ENCODE measurements at places on chromosomes 3 and 15.

DNA sequence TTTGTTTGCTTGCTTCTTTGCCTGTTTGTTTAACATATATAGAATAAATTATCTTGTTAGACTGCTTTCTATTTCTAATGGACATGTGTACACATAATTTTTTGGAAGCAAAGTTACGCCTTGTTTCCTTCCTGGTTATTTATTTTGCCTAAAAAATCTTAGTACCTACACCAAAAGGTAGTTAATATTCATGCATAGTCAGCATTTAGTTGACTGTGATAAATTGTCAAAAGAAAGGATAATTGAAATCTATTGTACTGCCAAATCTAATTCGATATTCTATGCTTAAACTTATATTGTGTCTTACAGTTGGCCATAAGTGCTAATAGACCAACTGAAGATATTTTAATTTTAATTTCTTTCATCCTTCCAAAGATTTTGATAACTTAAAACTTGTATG lies 233.9 kb upstream of the ARL6 start:
- no peak for DNase-seq

DNA sequence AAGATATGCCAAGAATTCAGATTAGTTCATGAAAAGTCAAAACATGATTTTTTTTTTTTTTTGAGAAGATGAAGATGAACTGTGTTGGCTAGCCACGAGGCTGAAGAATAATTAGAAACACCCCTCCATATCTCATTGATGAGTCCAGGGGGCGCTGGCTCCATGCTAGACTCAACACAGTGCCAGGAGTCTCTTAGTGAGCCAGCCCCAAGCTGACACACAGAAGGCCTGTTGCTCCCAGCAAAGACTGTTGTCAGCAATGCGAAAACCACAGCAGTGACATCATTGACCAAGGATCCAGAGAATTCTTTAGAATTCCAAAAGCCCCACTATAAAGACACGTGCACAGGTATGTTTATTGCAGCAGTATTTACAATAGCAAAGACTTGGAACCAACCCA lies 185.2 kb downstream of the ANXA2 start:
- DNase-seq, result no peak

DNA sequence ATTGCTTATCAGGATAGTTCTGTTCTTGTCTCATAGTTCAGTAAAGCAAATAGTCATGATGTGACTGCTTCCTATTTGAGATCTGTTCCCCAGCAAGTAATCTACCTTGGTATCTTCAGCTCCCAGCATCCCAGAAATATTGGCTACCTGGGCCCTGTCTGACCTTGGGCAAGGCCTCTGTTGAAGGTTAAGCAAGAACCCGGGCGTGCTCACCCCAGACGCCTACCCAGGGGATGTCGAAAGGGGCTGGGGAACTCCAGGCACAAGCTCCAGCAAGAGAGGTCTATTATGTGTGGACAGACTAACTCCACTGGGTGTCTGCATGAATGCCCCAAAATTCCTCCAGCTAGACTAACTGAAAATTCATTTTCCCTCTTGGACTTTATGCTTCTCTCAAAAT lies 37.3 kb upstream of the IGF1R start:
- no peak for DNase-seq

- DNase-seq, result no peak
These were observed 57.6 kb upstream of the NR2E3 start for GRCh38 chr15:71752604-71753289.

DNA sequence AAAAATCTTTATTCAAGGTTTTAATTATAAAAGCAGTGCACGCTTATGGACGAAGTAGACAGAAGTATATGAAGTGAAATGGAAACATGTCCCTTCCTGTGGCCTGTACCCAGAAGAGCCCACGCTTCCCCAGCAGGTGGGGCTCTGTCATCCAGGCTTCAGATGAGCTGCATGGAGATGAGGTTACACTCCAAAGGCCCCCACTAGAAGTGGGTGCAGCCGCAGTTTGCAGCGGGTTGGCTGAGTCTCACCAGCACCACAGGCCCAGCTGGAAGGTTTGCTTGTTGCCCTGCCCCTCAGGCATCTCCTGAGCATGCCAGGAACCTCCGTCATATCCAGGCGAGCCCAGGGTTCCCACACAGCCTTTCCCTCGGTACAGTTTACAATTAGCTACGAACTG lies 33.1 kb downstream of the PRR20G start:
- no peak for DNase-seq

GRCh38 chr3:58079773-58080172 lies 71.6 kb downstream of the FLNB start:
- DNase-seq, result no peak

GRCh38 chr15:49721621-49722020 lies 100.8 kb downstream of the DTWD1 start:
- DNase-seq, result no peak

GRCh38 chr15:34241376-34242330 lies 16.8 kb downstream of the EMC4 start:
- peak; percentile 19 for DNase-seq

DNA sequence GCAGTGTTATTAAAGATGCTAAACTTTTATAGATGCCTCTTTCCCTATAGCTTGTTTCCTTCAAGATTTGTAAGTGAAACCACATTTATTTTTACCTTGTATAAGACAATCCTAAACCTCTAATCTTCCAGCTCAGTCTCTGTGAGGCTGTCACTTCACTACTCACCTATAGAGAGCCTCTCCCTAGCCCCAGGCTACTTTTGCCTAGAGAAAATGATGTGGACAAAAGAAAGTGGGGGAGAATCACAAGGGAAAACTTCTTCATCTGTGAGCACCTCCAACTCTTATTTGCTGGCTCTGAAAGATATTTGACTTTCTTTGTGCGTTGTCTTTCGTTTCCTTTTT lies 74.9 kb upstream of the SCN5A start:
- DNase-seq, result no peak

DNA sequence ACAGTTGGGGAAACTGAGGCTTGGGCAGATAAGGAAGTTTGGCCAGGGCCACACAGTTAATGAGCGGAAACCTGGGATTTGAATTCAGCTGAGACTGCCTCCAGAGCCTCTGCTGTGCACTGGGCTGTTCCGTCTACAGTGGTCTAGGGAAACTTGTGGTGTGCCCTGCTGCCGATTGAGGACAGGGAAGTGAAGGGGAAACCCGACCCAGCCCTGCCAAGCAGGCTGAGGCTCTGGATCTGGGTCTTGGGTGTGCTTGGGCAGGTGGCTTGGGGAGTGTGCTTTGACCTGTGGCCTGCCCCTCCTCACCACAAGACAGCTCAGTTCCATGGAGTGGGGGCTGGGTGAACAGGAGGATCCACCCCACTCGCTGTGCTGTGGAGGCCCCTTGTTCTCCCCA lies 17.6 kb downstream of the NISCH start:
- no peak for DNase-seq

- no peak for DNase-seq
These were observed 364.9 kb upstream of the RBMS3 start for GRCh38 chr3:28915741-28916500.

DNA sequence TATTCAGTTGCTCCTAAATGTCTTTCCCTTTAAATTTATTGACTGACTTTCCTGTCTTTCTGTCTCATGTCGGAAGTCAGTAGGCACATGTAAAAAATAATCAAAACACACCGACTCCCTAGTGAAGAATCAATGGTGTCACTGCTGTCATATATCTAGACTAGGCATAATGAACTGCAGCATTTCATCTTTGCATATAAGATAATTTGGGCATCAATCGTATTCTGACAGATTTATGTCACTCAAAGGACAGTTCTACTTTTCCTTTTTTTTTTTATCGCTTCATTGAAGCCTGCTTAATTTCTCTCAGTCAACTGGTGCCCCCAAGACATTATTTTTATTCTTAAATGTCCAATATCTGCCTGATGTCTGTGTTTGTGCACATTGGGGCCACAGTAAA lies 206.3 kb downstream of the MEIS2 start:
- no peak for DNase-seq

DNA sequence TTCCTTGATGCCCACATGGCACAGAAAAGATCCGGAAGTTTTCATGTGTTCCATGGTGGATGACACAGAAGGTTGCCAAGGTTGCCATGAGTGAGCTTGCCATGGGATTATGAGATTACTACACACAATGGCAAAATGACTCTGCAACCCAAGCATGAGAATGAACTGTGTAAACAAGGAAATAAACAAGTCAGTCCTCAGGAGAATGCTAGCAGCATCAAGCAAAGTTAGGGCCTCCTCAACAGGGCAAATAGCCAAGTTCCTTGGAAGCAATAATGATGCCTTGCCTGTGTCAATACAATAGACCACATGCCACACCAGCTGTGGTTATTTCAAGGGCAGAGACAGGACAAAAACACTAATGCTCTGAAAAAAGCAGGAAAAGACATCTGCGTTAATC lies 41.8 kb downstream of the AQR start:
- DNase-seq, result no peak
